Stomach (tissue), 19 donors: ENCODE measurements at places on chromosomes 1 and 21. TPM values are rescaled to one million over a fixed set of nuclear protein-coding genes. Genes with fewer than 3 reads are reported as not detected.

The CRYZ gene
- 74.5 TPM for total RNA-seq

The WNT3A gene
- total RNA-seq, result not detected

The SPRR5 gene
- not detected for total RNA-seq

The CDKN2C gene
- total RNA-seq, result 9.4 TPM

DNA sequence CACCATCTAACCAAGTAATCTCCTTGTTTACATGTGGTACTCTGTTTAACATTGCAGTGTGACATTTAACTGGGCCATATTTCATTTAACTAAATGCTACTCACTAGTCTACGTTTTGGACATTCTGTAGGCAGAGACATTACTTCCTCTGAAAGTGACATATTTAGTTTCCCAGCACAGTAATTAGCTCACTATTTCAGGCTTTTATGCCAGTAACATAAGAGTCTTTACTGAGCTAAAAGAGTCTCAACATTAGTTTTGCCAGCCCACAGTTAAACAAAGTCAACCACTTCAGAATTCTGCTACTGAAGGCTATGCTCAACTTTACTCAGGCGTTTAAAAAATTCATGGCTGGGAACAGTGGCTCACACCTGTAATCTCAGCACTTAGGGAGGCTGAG, 2.6 kb upstream of the TNFRSF9 start:
- peaks cover 6% of the 10 kb centered on the region for H3K27me3 ChIP-seq
- no peaks in the 10 kb centered on the region for H3K36me3 ChIP-seq
- peaks cover 38% of the 10 kb centered on the region for H3K4me1 ChIP-seq
- no peak overlapping the region for H3K4me3 ChIP-seq
- no peak for DNase-seq

GRCh38 chr1:186927884-186928283, 99.1 kb downstream of the PLA2G4A start:
- H3K27ac ChIP-seq, result no peak overlapping the region
- no peak overlapping the region for H3K4me3 ChIP-seq
- peaks cover 6% of the 10 kb centered on the region for H3K4me1 ChIP-seq
- no peaks in the 10 kb centered on the region for H3K27me3 ChIP-seq

GRCh38 chr1:99269321-99269720, 5.0 kb downstream of the PLPPR4 start:
- DNase-seq, result no peak
- no peak overlapping the region for H3K27ac ChIP-seq
- peaks cover 6% of the 10 kb centered on the region for H3K27me3 ChIP-seq
- peaks cover 6% of the 10 kb centered on the region for H3K4me1 ChIP-seq

GRCh38 chr1:109807402-109807801, 43.7 kb upstream of the EPS8L3 start:
- peaks cover 23% of the 10 kb centered on the region for H3K4me1 ChIP-seq
- H3K27me3 ChIP-seq, result no peaks in the 10 kb centered on the region
- no peak for DNase-seq
- no peaks in the 10 kb centered on the region for H3K36me3 ChIP-seq

DNA sequence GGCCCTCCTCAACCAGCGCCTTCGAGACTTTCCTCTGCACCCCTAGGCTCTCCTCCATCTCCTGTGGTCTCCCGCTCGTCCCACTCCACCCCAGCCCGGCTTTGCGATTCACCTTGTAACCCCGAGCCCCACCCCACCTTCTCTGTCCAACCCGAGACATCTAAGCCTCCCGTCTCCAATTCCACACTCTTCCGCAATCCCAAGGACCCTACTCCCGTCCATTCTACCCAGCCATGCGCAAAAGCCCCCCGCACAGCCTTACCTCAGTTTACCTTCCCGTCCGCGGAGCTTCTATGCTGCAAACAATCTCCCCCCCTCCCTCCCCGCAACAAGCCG, 174 bp downstream of the SH3BP5L start:
- H3K27me3 ChIP-seq, result no peaks in the 10 kb centered on the region
- H3K4me1 ChIP-seq, result peaks cover 49% of the 10 kb centered on the region
- peak overlapping the region; percentile 88 for H3K4me3 ChIP-seq
- H3K36me3 ChIP-seq, result peaks cover 33% of the 10 kb centered on the region
- no peak for DNase-seq

DNA sequence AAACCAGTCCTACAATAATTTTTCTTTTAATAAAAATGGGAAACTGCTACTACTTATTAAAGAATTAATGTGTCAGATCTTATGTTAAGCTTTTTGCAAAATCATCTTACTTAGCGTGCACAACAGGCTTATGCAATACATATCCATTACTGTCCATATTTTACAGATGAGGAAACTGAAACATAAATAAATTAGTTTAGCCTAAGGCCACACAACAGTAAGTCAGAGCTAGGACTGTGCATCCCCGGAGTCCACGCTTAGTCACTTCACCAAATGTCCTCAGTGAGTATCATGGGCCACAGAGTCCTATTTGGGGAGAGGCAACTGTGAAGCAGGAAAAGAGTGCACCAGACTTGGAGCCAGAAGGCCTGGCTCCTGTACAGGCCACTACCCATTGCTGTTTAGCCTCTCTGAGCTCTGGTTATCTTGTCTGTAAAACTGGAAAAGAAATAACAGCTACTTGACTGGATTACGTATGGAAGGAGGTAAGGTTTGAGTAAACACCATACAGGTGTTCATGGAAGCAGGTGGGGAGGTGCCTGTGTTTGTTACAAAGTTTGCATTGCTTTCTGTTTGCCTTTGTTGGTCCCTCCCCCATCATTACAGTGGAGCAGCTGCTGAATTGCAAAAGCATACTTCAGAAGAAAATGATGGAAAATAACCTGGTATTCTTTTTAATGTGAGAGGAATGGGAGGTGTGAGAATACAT, 192.8 kb downstream of the FCRL5 start:
- DNase-seq, result peak; percentile 60
- no peaks in the 10 kb centered on the region for H3K36me3 ChIP-seq
- no peak overlapping the region for H3K4me3 ChIP-seq
- no peaks in the 10 kb centered on the region for H3K4me1 ChIP-seq

DNA sequence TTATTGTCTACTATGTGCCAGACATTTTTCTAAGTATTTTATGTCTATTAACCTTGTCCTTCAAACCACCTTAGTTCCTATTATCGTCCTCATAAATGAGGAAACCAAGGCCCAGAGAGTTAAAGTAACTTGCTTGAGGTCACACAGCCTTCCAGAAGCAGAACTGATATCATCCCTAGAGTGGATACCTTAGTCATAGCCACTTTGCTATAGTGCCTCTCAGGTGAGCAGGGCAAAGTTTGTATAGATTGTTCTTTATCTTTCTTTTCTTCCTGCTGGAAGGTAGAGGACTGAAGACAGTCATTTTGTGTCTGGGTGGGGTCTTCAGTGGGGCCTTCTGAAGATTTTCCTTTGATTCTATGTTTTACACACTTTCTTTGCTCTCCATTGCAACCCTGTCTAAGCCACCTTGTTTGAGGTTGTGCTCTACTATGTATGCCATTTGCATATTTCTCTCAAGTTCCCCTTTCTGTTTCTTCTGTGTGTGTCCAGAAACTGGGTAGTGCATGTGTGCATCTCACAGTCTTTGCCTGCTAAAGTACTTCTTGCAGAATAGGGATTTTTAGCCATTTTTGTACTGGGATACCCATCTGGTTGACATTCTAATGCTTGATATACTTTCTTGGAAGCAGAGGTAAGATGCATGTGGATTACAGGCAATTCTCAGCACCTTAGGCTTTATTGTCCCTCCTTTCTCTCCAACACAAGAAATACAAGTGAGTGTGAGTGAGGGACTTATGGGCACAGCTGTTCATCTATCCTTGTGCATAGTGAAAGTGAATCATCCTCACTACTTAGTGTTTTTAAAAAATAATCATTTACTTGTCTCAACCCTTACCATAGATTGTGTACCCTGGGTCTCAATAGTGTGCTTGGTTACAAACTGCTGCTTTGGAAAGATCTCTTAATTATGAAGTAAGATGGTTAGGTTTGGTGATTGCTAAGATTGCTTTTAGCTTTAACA, 207.6 kb upstream of the HMCN1 start:
- no peak overlapping the region for H3K27ac ChIP-seq
- H3K4me1 ChIP-seq, result no peaks in the 10 kb centered on the region
- H3K4me3 ChIP-seq, result no peak overlapping the region
- H3K27me3 ChIP-seq, result no peaks in the 10 kb centered on the region

DNA sequence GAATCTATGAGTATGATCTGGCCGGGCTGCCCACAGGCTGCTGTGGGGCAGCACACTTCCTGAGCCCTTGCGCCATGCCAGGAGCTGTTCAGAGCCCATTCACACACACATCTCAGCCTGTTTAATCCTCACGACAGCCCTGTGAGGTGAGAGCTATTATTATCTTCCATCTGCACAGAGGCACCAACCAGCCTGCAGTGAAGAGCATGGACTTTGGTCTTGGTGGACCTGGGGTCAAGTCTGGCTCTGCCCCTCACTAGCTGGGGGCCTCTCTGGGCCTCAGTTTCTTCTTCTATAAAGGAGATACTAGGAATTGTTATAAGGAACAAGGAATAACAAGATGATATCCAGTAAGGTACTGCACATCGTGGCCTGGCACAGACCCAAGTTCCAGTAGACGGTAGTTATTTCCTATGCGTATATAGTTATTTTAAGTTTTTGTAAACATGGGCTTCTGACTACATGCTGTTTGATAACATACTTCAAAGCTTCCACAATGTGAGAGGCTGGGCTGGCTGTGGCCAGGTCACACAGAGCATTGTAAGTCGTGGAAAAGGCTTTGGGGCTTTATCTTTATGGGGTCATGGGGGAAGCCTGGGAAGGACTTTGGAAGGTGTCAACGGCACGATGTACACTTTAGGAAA, 3.4 kb upstream of the PADI2 start:
- peaks cover 12% of the 10 kb centered on the region for H3K4me1 ChIP-seq
- no peak overlapping the region for H3K27ac ChIP-seq

GRCh38 chr1:230240446-230241086, 173.5 kb downstream of the GALNT2 start:
- no peak for DNase-seq
- H3K36me3 ChIP-seq, result peaks cover 78% of the 10 kb centered on the region
- no peaks in the 10 kb centered on the region for H3K27me3 ChIP-seq
- H3K27ac ChIP-seq, result no peak overlapping the region
- H3K4me3 ChIP-seq, result no peak overlapping the region
- H3K4me1 ChIP-seq, result no peaks in the 10 kb centered on the region

DNA sequence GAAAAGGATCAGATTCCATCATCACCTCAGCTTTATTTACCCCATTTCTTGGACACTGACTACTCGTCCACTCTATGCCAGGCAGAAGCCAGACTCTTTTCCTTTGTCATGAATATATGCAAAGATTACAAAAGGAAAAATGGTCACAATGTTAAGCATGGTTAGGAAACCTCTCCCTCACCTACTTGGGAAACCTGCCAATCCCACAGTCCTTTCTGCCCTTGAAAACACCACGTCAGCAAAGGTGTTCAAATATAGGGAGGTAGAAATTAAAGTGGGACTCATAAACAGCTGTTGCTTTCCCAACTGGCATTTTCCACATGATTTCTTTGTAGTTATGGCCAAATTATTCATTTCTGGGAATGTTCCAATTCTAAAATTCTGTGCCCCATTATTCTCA, 16.2 kb upstream of the ATP13A2 start:
- no peak overlapping the region for H3K4me3 ChIP-seq
- DNase-seq, result no peak
- peaks cover 100% of the 10 kb centered on the region for H3K36me3 ChIP-seq
- peaks cover 5% of the 10 kb centered on the region for H3K4me1 ChIP-seq
